GM13976 (cell line): ENCODE measurements at places on chromosomes 7 and 10.

DNA sequence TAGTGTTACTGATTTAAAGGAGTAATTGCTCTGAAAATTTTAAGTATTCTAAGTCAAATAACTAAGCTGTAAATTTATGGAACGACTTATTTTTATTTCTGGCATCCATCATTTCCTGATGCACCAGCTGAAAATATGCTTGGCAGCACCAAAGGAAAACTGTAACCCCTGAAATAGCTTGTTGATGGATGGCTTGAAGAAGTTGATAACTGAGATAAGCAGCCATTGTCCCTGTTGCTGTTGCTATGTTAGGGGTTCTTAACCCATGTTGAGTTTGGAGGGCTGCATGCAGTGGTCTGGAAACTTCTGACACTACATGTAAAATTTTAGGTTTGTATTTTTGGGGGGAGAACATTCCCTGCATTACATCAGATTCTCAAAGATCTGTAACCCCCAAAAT, 30.6 kb downstream of the RPA3 start:
- DNase-seq = no peak

- DNase-seq = no peak
These were observed 34.0 kb upstream of the DGKB start for GRCh38 chr7:14936554-14936953.

GRCh38 chr7:45203936-45204445, 46.4 kb downstream of the RAMP3 start:
- no peak for DNase-seq

DNA sequence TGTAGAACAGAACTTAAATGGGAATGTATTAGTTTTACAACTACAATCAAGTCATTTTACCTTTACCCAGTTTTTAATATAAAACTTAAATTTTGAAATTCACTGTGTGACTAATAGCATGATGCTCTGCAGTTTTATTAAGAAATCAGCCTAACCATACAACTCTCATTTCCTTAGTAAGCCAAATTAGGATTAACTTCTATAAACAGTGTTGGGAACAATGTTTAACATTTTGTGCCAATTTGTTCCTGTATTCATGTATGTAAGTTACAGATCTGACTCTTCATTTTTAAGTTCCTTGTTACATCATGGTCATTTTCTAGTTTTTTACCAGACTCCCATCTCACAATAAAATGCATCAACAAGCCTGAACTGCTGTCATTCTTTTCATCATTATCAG, 209.8 kb downstream of the ZEB1 start:
- no peak for DNase-seq

- no peak for DNase-seq
These were observed 1.8 kb upstream of the MAGI2 start for GRCh38 chr7:79455173-79455790.

DNA sequence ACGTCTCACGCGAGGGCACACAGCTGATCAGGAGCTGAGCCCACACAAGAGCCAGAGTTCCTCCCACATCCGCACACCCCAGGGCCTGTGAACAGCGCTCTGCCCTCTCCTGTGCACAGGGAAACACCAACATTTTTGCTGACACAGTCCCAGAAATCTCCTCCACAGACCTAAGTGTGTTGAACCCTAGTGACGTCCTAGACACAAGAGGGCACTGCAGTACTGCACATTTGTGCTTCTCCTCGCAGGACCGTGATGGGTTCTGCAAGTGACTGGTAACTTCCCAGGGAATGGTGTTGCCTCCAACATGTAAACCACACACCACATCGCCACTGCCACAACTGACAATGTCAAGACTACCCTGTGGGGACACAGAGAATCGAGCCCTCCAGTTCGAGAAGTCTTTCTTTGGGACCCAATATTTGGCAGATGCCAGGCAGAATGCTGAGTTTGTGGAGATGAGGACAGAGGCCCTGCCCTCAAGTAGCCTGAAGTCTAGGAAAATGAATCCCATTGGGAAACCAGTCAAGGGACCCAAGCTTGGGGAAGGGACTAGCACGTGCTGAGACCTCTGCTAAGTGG, 170.3 kb downstream of the PAXIP1 start:
- DNase-seq = peak; percentile 54

GRCh38 chr10:59606551-59606961, 103.1 kb downstream of the SLC16A9 start:
- DNase-seq = no peak

GRCh38 chr7:83014546-83014945, 148.1 kb downstream of the PCLO start:
- no peak for DNase-seq

DNA sequence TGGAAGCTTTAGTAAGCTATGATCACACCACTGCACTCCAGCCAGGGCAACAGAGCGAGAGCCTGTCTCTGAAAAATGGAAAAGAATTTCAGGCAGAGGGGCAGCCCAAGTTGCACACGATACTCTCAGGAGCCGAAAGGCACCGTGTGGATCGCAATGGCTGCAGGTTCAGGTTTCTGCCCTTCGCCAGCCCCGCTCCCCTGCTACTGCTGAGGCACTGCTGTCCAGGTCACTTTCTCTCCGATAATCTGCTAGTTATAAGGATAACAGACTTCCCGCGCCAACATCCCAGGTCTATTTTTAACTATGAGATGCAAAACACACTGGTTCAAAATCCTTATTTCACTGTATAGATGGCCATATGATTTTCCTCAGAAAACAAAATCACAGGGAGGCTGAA, 11.1 kb downstream of the BEND7 start:
- DNase-seq = no peak

- no peak for DNase-seq
These were observed 29.3 kb upstream of the PRLHR start for GRCh38 chr10:118624747-118625146.

DNA sequence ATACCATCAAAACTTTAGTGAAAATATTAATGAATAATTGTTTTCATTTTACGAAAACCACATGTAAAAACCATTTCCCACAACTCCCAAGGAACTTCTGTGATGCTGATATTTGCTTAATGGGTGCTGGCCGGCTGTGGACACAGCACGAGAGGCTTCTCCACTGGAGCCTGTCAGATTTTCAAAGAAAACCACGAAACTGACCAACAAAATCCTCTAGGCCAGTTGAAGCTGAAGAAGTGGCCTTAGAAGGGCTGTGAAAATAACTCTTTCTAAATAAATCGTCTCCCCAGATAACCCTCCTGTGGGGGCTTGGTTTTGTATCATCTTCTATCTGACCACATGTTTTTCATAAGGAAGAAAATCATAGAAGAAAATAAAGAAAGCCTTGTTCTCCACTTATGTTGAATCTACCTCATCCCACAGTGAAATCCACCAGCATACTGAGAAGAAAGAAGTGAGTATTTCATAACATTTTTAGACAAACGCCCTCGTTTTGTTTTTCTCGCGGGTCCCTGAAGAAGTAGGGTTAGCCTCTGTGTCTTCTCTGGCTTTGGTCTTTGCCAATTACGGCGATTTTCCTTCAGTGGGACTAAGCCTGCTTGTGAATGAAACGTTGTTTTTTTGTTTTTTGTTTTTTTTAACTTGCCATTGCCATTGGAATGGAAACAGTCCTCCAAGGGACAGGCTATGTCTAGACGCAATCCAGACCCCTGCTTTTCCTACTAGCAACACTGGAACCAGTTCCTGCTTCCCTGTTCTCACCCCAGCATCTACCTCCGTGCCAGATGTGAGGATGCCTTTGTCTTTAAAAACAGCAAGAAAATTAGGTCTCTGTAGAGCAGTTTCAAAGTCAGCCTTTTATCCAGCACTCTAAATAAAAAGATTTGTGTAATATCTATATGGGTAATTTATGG, 123.9 kb downstream of the ADAM12 start:
- DNase-seq = no peak
